ENCODE measurements at places on chromosomes 12 and 14.

GRCh38 chr12:113476176-113476986 is 4.7 kb upstream of the LHX5 start:
- DNase-seq, result no peak

DNA sequence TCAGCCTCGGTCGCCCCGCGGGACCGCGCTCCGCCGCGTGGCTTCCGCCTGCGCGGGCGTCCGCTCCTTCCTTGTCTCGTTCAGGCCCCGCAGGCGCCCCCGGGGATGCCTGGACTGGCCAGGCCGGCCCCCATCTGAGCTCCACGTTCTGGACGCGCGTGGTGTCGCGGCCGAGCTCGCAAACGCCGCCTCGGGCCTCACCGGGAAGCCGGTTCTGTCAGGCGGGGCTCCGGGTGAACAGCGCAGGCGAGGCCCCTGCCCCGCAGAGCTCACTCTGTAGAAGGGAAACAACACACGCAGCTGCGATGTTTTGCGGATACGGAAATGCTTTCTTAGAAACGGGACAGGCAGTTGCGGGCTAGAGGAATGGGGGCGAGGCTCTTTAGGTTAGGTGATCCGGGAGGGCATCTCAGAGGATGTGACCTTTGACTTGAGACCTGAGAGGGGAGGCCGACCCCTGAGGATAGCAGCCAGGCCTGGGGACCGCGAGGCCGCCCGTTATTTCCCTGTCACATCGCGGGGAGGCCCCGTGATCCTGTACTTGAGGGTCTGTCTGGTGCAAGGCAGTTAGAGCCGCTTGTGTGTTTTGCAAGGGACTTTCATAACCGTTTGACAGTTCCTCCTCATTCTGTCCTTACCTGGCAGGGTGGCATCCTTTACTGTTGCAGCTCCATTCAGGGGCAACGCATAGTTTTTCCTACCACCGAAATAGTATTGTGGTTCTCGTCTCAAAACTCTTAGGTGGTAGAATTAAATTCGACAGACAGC is 584 bp downstream of the VRK1 start:
- peak; percentile 7 for DNase-seq

DNA sequence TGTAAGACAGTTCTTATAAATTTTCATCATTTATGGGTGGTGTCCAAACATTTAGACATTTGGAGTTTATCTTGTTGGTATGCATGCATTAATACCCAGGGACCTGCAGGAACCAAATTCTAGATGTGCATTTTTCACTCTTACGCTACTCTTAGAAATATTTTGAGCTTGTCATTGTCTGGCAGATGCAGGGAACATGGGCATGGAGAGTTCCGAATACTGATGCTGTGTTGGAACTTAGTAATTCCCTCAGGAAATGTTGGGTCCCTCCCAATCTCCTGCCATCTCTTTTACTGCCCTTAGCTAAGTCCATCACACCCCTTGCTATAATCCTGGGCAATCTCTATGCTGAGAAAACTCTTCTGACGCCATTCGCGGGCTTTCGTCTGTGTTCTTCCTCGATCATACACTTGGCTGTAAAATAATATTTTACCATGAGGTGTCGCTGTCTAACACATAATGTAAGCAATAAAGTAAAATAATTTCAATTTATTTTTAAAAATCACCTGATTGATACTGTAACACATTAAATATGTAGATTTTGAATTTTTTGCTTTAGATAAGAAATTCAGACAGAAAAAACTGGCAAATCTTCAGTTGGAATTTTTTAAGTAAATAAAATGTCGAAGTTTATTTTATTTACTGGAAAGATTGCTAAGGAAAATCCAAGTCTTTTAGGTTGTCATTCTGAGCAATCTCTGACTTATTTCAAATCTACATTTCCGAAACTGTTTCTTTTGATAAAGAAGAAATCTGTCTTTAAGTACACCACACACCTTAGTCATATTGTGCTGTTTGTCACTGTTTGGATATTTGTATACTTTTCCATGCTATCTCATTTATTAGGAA is 304.1 kb upstream of the SSTR1 start:
- no peak for DNase-seq

DNA sequence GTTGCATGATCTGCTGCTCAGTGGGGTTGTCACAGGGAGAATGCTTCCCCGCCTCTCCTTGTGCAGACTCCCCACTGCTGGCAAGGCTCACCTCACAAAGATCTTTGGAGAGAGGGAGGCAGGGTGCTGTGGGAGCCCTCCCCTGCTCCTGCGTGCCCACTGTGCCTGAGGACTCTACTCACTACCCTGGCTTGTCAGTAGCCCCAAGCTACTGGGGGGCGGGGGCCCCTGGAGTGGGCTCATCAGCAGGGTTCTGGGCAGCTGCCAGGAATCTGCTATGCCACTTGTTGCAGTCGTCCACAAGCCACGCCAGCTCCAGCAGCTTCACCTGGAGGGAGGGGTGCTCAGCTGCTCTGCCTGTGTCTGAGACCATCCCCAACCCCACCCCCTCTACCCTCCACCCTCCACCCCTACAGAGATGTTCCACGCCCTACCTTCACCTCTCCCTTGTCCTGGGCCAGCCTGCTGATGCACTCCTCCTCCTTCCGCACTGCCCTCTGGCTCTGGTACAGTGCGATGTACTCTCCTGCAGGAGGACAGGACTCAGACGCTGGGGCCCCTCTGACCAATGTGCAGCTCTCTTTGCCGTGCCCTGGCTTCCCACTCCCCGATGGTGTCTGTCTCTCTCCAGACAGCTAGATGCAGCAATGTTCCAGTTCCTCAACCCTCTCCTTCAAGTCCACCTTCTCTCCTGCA is 14.2 kb upstream of the BLTP3B start:
- DNase-seq, result no peak

- no peak for DNase-seq
Measured at GRCh38 chr12:92197815-92198214, 52.2 kb upstream of the BTG1 start.

DNA sequence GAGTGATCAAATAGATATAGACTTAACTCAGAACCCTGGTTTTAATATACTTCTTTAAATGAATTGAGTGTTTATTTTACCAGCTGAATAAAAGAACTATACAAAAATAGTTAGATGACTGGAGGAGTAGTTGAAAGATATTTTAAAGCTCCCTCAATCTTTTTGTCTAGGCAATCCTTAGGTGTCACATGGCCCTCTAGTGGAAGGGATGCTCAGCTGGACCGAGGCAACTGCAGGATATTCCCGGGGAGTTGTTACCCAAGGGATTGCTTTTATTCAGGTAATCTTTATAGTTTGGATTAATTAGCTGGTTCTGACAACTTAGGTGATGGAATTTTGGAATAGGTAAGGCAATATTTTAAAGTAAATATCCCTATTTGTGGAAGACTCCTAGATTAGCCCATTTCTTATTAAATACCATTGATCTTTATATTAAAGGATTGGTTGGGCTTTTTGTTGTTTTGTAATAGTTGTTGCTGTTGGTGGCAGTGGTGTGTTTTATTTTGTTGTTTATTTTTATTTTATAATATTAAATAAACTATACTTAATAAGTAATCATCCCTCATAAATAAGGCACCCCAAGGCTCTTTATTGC is 57.1 kb downstream of the ZDHHC17 start:
- no peak for DNase-seq

- no peak for DNase-seq
Measured at GRCh38 chr12:76726626-76727025, 37.3 kb upstream of the ZDHHC17 start.

DNA sequence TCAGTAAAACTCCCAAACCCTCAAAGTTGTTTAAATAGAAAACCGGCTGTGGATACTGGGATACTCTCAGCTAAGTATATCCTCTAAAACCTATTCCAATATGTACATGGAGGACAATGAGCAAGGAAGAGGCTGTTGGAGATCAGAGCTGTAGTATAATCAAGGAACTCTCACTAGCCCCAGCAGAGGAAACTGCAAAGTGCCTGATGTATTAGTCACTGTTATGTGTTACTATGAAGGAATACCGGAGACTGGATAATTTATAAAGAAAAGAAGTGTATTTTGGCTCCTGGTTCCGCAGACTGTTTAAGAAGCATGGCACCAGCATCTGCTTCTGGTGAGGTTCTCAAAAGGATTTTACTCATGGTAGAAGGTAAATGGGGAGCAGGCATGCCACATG is 65.6 kb upstream of the RPL10L start:
- no peak for DNase-seq

DNA sequence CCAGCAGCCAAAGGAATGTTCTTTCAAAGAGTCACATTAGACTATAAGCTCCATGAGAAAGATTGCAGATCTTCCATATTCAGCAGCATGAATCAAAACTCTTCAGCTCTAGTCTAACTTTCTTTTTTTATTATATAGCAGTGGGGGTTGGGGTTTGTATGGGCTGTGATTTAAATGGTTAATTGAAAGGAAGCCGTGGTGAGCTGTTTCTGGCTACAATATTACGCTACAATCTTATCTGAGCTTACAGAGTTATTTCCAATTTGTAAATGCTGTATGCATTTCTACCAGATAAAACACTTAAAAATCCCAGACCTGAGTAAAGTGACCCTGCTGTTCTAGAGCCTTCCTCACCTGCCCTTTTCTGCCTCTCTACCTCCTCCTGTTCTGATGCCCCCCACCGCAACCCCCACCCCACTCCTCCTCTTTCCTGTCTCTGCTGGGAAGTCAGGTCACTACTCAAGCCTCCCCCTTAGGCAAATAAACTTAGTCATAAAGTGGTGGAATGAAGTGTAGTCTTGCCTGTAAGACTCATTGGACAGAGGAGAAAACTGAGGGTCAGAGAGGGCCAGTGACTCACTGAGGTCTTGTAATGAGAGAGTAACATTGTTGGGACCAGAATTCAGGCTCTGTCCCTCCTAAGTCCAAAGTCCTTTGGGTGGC is 1089.5 kb downstream of the BCL11B start:
- DNase-seq, result no peak

GRCh38 chr12:82687021-82688011 is 610 bp downstream of the TMTC2 start:
- DNase-seq, result peak; percentile 22

DNA sequence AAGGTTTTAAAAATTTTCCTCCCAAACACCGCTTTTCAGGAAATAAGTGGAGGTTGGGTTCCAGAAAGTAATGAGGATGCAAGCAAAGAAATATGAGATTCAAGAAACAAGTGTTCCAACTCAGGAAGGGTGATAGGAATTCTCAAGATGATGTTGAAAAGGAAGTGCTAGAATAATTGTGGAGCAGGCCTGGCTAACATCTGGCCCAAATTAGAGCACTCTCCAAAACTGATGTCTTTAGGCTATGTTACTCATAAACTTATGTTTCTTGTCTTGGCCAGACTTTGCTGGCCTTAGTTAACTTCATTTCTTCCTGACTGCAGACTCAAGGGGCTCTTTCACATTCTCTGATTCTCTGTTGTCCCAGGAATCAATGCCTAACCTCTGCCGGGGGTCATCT is 116.3 kb downstream of the TMTC3 start:
- no peak for DNase-seq

DNA sequence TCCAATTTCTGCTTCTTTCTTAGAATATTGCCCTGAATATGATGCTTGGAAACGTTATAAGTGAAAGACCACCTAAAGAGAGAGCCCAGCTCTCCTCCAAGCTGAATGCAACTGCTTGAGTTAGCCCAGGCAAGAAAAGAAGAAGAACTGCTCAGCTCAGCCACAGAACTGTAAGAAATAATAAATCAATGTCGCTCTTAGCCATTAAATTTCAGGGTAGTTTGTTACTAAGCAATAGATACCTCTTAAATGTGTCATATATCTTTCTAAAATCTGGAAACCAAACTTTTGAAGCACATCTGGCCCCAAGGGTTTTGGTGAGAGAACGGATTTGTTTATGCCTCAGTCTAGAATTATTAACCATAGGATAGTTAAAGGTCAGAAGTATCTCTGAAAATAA is 50.4 kb downstream of the SLC6A15 start:
- no peak for DNase-seq

- DNase-seq, result no peak
Measured at GRCh38 chr12:76542908-76543307, 16.7 kb downstream of the OSBPL8 start.

GRCh38 chr12:32139064-32139421 is 32.4 kb downstream of the BICD1 start:
- no peak for DNase-seq

- no peak for DNase-seq
Measured at GRCh38 chr14:75675265-75675960, 14.4 kb downstream of the TTLL5 start.

DNA sequence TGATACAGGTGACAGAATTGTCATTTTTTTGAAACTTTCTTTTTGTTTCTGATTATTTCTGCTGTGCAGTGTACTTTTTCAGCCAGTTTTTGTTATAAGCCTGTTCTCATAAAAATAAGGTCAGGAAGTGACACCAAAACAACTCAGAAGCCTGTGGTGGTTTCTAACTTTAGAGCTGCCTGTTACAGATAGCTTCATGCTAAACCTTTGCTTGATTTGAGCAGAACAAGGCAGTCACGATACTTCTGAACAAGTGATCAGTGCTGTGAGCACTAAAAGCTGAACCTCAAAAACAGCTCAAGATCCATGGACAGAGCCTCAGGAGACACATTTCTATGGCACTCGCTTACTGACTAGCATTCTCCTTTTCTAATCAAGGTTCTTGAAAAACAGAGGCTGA is 82.0 kb downstream of the PRKCH start:
- DNase-seq, result no peak

- DNase-seq, result no peak
Measured at GRCh38 chr12:8120072-8120713, 3.2 kb upstream of the CLEC4A start.

GRCh38 chr12:7501031-7501588 is 2.5 kb downstream of the CD163 start:
- no peak for DNase-seq

DNA sequence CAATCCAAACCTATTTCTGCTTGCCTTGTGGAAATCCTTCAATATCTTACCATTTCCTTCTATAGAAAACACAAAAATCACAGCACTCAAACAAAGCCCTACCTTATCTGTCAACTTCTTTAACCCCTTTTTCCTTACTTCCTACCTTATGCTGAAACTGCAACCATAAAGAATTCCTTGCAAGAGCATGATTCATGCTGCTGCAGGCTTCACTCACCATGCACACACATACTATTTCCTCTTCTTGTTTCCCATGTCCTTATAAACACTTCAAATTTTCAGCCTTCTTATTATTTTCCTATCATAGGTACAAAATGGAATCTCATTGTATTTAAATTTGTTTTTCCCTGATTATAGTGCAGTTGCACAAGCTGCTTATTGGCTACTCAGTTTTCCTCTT is 23.3 kb downstream of the LMNTD1 start:
- no peak for DNase-seq

- peak; percentile 35 for DNase-seq
Measured at GRCh38 chr12:53324113-53324778, 2.8 kb upstream of the AAAS start.

- no peak for DNase-seq
Measured at GRCh38 chr14:96243785-96244184, 12.2 kb upstream of the BDKRB1 start.

GRCh38 chr12:13075118-13075480 is 28.4 kb downstream of the GSG1 start:
- no peak for DNase-seq

GRCh38 chr12:84924981-84925380 is 12.4 kb upstream of the SLC6A15 start:
- no peak for DNase-seq

All from stimulated activated CD8-positive, alpha-beta memory T cell treated with anti-CD3 and anti-CD28 coated beads, Interleukin-2, amount 100 ng/mL, for 48 hours (primary cell).